ENCODE measurements at places on chromosomes 3 and 15. TPM values are rescaled to one million over a fixed set of nuclear protein-coding genes. Genes with fewer than 3 reads are reported as not detected.

GRM2 gene
- total RNA-seq: 0.57 TPM

SLC24A1 gene
- total RNA-seq: 18.9 TPM

CHST13 gene
- total RNA-seq: 3.3 TPM

ZIC4 gene
- not detected for total RNA-seq

HTR3E gene
- not detected for total RNA-seq

KBTBD13 gene
- 0.06 TPM for total RNA-seq

CATSPER2 gene
- total RNA-seq: 6.5 TPM

NANOGP8 gene
- 1.3 TPM for total RNA-seq

SAMD7 gene
- not detected for total RNA-seq

DCLK3 gene
- total RNA-seq: not detected

SAMMSON gene
- 0.98 TPM for total RNA-seq

SERPINI2 gene
- not detected for total RNA-seq

LDHAL6B gene
- not detected for total RNA-seq

LSMEM2 gene
- 0.22 TPM for total RNA-seq

P2RY12 gene
- 2.2 TPM for total RNA-seq

KBTBD12 gene
- 1.4 TPM for total RNA-seq

RAD51 gene
- 1.1 TPM for total RNA-seq

ESYT3 gene
- total RNA-seq: 5.3 TPM

NLGN1 gene
- total RNA-seq: 19.4 TPM

PYGO1 gene
- total RNA-seq: 3.7 TPM

ZNF660 gene
- 5.3 TPM for total RNA-seq

MESP2 gene
- total RNA-seq: 0.47 TPM

THBS1 gene
- total RNA-seq: 377 TPM

SEC22C gene
- total RNA-seq: 43.6 TPM

PRSS50 gene
- total RNA-seq: 0.35 TPM

RLBP1 gene
- total RNA-seq: not detected

SPPL2A gene
- total RNA-seq: 134 TPM

CFAP91 gene
- 14.1 TPM for total RNA-seq

PLSCR2 gene
- 1.4 TPM for total RNA-seq

CFAP20DC gene
- total RNA-seq: 3.2 TPM

DYNLT2B gene
- 10.5 TPM for total RNA-seq

CISH gene
- 30.8 TPM for total RNA-seq

NMB gene
- total RNA-seq: 11.8 TPM

ARHGEF26 gene
- 4.8 TPM for total RNA-seq

TRH gene
- not detected for total RNA-seq

ERICH6 gene
- 0.19 TPM for total RNA-seq

LTF gene
- total RNA-seq: 1,823 TPM

SEMA3G gene
- total RNA-seq: 25.7 TPM

BFSP2 gene
- 0.41 TPM for total RNA-seq

TMEM212 gene
- total RNA-seq: not detected

AQP9 gene
- total RNA-seq: 1.4 TPM

LRRC49 gene
- total RNA-seq: 14.2 TPM

NR2C2 gene
- total RNA-seq: 43.6 TPM

KCNH8 gene
- total RNA-seq: 1.0 TPM

GP9 gene
- total RNA-seq: not detected

CYP8B1 gene
- total RNA-seq: 10.4 TPM

SLC28A1 gene
- 12.8 TPM for total RNA-seq

CCR1 gene
- 13.8 TPM for total RNA-seq

SPINK8 gene
- total RNA-seq: not detected

MUC20 gene
- 42.6 TPM for total RNA-seq

SLC51B gene
- 2.9 TPM for total RNA-seq

ETV5 gene
- total RNA-seq: 34.6 TPM

FOXB1 gene
- total RNA-seq: not detected

GOLGA8G gene
- not detected for total RNA-seq

C3orf20 gene
- 0.16 TPM for total RNA-seq
